Stimulated activated CD4-positive, alpha-beta T cell treated with anti-CD3 and anti-CD28 coated beads, Interleukin-4, amount 100 ng/mL, for 4 hours (primary cell): ENCODE measurements at places on chromosomes 16 and 17.

- no peak for DNase-seq
These were observed 1.7 kb upstream of the NLRP1 start for GRCh38 chr17:5585836-5586521.

GRCh38 chr17:74831444-74832146, 28.1 kb downstream of the GRIN2C start:
- no peak for DNase-seq

GRCh38 chr17:7558544-7559319, at the start of gene TNFSF13:
TSS of gene TNFSF13 (plus strand) at chr17:7558750. CDS start at chr17:7559040, 290 bp downstream.
- no peak for DNase-seq

DNA sequence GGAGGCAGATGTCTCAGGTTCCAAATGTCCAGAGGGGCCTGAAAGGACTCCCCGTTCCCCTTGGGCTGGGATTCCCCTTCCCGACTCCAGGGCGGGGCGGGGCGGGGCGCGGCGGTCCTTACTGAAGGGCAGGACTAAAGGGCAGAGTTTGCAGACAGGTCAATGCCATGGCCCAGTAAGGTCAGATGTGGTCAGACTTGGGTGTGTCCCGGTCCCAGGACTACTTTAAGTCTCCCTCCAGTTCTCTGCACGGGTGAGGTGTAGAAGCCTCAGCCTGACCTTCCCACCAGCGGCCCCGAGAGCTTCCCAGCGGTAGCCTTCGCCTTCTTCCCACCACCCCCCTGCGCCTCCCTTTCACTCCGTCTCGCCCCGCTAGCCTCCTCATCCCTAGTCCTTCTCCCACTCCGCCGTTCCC, 532 bp downstream of the KDM6B start:
- DNase-seq = no peak

DNA sequence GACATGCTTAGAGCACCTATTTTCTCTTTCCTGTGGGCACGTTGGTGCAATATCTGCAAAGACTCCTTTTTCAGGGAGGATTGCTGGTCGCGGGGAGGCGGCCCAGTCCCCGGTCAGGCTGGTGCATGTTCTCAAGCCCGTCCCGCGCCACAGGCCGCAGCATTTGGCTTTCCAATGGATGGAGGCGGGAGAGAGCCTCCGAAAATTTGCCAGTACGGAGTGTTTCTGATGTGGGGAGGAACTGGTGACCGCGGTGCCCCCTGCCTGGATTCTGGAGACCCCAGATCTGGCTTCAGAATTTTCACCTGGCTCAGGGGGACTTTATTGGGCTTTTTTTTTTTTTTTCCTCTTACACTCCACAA, 2.3 kb downstream of the CMIP start:
- no peak for DNase-seq

GRCh38 chr17:73096866-73097265, 4.4 kb upstream of the SLC39A11 start:
- DNase-seq = no peak

GRCh38 chr16:86501989-86502855, 8.1 kb upstream of the FOXF1 start:
- no peak for DNase-seq

DNA sequence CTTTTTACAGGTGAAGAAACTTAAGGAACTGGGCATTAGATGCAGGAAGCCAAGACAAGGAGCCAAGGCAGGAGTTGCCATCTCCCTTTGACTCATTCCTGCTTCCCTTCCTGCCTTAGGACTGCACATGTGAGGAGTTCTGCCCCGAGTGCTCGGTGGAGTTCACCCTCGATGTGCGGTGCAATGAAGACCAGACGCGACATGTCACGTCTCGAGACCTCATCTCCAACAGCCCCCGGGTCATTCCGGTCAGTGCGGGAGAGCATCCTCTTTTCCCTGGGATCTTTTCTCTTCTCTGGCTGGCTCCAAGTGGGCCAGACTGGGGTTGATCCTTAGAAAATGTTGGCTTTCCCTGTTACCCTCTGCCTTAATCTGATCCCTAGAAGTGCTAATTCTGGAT, 6.6 kb downstream of the POLR2C start:
- DNase-seq = no peak

DNA sequence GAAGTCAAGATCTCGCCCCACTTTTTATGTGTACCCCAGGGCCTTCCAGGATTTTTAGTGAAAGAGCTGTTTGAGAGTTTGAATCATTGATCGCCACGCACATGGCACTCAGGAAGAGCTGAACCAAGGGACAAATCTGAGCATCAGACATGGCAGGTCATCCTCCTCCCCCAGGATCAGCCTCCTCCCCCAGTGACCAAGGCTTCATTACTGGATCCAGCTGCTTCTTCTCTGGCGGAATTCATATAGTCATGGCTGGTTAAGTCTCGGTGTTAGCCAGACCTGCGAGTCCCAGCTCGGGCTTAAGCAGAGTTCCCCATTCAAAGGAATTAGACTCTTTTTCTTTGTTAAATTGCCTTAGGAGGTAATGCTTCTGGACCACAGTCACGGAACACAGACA, 32.5 kb downstream of the CDRT4 start:
- no peak for DNase-seq

DNA sequence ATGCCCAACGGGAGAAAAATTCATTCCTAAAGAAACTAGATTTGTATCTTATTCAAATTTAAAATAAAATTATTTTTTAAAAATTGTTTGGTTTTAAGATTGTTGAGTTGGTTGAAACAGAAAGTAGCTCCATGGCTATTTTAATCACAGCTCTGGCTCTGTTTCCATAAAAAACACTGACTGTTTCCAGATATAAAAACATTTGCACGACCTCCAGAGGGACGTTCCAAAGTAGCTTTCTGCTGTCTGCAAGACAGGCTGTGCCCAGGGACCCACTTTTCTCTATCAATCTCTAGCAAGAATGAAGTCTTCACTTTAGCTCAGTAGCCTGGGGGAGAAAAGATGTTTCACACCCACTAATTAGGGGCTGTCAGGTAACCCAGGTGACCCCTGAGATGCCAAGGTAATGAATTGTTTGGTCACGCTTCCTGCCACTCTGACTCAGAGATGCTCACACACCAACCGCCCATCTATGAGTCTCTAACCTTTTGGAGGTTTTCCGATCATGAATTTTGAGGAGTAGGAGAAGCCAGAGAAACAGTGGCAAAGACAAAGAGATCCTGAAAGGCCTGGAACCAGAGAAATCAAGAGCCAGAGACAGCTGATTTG, 220.1 kb upstream of the SOX9 start:
- no peak for DNase-seq

DNA sequence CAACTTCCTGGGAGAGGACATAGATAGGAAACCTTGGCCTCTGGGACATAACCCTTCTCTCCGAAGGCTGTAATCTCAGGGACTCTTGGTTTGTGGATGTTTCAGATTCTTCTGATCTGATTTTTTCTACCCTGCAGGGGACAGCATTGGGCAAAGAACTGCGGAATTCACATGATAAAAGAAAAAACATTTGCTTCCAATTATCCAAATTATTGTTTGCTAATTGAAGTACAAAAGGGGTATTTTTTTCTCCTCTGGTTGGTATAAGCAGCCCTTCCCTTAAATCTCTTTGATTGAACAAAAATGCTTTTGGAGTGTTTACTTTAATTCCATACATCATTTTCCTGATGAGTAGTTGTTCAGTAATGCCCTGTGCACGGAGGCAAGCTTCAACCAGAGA, 251.7 kb upstream of the IRX3 start:
- no peak for DNase-seq

DNA sequence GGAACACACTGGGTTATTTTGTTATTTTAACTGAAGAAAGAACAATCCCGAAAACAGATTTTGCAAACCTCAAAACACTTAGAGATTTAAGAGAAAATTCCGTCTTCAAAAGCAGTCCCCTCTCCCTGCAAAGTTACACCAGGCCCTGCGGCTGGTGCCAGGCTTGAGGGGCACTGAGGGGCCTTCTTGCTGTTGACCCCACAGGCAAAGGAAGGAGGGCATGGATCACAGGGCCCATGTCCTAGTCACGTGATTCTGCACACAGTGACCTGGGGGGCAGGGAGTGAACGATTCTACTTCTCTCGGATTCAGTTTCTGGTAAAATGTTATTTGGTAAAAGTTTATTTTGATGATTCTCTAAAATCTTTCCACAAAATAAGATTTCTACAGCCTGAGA, 55.3 kb upstream of the FASN start:
- DNase-seq = no peak

- no peak for DNase-seq
These were observed at the start of gene IL34 for GRCh38 chr16:70646260-70647241. TSS of gene IL34 (plus strand) at chr16:70646559. CDS start at chr16:70646948, 389 bp downstream.

- no peak for DNase-seq
These were observed 34.8 kb downstream of the ZNF423 start for GRCh38 chr16:49821156-49821555.

GRCh38 chr17:40327244-40327729, 18.3 kb downstream of the RARA start:
- DNase-seq = no peak

DNA sequence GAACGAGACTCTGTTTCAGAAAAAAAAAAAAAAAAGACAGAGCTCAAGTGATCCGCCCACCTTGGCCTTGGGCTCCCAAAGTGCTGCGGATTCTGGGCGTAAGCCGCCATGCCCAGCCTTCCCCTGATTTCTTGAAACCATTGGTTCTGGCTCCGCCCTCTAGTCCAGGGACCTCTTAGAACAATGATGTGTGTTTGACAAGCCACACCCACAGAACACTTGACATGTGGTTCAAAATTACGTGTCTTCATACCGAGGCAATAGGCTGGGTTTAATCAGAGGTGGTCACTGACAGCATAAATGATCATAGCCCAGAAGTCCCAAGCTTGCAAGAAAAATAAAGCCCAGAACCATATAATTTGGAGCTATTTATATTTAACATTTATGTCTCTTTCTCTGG, 23.0 kb downstream of the KNOP1 start:
- no peak for DNase-seq

DNA sequence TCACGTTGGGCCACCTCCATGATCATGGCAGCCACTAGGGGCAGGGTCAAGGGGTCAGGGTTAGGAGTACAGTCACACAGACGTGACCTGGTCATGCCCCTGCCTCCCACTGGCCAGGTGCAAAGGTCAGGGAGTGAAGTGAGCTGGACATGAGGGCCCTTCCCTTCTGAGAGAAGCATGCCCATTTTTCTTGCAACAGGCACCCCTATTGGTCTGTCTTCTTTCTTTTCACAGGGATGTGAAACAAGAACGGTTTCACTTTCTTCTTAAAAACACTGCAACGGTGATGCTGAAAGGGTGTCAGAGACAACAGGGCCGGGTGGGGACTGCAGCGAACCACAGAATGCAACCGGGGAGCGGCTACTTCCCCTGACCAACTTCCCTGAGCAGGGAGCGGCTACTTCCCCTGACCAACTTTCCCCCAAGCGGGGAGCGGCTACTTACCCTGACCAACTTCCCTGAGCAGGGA, 52.1 kb upstream of the DOC2B start:
- DNase-seq = no peak

- no peak for DNase-seq
These were observed 16.9 kb upstream of the ABCC12 start for GRCh38 chr16:48172682-48173081.

- no peak for DNase-seq
These were observed 16.4 kb upstream of the ITGAD start for GRCh38 chr16:31376705-31377104.

DNA sequence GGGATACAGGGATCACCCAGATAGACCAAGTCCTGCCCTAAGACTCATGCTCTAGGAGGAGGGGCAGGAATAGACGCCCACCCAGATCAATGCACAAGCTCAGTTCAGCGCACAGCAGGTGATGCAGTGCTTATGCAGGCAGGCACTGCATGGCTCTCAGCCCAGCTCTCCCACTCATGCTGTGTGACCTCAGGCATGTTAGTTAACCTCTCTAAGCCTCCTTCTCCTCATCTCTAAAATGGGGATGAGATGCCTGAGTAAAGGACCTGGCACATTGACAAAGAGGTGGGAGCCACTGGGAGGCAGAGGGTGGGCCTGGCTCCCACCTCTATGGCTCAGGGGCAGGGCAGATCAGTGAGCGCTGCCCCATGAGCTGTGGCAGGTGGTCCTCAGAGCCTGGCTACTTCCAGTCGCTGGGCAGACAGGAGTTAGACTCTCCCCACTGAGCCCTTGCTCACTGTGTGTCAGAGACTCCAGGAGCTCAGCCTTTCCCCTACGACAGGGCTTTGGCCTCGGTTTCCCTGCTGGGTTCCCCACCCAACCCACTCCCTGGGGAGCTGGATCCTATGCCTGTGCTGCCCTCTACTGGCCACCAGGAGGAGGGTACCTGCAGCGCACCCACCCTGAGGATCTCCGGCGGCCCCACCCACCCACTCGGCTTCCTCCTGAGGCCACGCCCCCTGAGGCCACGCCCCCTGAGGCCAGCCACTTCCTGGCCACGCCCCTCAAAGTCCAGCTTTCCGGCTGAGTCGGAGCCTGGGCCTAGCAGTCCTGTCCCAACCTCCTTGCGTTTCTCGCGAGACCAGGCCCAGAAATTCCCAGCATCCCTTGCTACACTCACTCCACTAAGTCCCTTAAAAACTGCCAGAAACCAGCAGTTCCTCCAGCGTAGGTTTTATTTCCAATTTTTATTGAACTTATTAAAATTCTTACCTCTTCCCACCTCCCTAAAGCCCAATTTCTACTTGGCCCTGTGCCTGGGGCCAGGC, 196.1 kb downstream of the GSG1L start:
- peak; percentile 27 for DNase-seq

DNA sequence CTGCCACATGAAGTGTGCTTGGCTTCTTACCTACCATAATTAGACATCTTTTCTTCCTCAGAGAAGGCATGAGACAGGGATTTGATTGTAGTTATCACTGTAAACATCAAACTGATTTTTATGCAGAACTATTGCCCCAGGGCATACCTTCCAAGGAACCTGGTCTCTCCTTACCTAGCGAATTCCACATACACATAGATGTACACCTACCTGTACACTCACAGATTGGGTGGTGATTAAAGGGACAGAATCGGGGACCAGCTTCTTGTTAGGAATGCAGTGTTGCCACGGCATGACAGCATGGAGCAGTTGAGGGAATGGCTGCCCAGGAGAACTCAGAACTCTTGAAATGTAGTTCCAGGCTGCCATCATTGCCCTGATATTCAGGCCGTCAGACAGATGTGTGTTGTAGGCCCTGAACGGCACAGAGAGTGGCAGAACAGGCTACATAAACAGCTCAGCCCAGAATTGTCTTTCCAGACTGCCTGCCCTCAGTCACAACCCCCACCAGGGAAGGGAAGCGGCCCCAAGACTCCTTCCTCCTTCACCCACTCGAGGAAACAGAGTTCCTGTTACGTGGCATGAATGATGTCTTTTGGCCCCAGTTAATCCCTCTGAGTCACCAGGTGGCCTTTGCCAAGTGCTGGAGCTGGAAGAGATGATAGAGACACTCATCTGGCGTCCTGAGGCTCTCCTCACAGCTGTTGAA, 17.8 kb upstream of the NAGLU start:
- DNase-seq = no peak

- no peak for DNase-seq
These were observed 29.5 kb downstream of the METTL16 start for GRCh38 chr17:2482218-2482617.
